ENCODE measurements at places on chromosomes 4 and X.

DNA sequence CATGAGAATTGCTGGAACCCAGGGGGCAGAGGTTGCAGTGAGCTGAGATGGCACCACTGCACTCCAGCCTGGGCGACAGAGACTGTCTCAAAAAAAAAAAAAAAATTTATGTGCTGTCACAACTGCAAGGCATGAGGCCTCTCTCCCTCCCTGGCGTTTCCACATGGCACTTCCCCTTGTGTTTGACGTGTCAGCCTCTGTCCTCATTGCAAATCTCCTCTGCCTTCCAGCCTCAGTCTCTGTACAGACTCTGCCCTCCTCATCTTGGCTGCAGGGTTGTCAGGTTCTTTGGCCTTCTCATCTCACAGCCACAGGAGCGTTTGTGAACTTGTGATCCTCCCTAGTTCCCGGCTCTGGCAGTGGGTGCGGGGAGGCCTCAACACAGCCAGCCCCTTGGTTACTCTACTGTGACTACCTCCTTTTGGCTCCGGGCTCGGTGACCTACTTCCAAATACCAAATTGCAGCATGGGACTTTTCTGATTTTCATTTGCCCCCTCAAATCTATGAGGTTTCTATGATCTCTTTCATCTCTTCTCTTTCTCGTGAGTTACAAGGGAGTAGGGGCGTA is 250.0 kb downstream of the CBR4 start:
- DNase-seq: no peak

GRCh38 chr4:118743867-118744266 is 58.7 kb downstream of the METTL14 start:
- no peak for DNase-seq

DNA sequence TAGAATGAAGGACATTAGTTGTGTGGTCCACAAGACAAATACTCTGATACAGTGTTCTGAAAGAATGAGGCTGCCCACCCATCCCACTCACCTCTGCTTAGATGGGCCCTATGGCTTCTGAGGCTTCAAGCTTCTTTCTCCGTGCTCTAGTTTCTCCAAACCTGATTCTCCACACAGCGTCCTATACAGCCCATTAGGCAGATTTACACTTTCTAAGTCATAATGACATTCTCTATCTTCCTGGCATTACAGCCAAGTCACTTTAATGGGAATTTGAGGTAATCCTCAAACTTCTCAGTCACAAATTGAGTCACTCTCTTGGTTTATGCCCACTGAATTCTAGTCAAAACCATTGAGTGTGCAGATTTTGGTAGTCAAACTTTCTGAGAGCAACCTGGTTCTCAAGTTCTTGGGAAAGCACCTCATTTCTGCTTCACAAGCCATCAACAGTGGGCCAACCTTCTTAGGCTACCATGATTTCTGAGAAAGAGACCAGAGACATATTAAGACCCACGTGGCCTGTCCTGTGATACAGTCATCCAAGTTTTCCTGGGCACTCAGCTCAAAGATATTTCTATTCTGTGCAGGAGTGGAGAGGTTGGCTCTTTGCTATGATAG is 6.2 kb upstream of the SETD7 start:
- no peak for DNase-seq

GRCh38 chr4:142566243-142566642 is 279.9 kb downstream of the INPP4B start:
- DNase-seq: no peak

- DNase-seq: no peak
These were observed 16.9 kb downstream of the SYNPO2 start for GRCh38 chr4:118905566-118905965.

- no peak for DNase-seq
These were observed 27.5 kb upstream of the CWH43 start for GRCh38 chr4:48958582-48958981.

GRCh38 chr4:176066757-176067156 is 1.1 kb downstream of the WDR17 start:
- no peak for DNase-seq

GRCh38 chrX:13760426-13760825 is 25.9 kb downstream of the OFD1 start:
- no peak for DNase-seq

DNA sequence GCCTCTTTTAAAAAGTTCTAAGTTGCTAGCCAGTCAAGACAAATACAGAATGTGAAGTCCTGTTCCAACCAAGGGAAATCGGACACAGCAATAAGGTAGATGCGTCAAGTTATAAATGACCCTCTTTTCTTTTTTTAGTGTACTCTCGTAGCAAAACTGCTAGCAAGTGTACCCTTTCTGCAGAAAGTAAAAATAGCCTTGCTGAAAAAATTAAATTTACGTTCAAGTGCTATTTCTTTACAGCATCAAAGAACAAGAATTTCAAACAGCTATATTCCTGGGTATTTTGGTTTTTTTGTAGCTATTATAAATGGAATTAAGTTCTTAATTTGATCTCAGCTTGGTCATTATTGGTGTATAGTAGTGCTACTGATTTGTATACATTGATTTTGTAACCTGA is 119.2 kb downstream of the NAA11 start:
- DNase-seq: no peak

Measured in memory B cell (primary cell).